ENCODE measurements at places on chromosomes 2 and 18. TPM values are rescaled to one million over a fixed set of nuclear protein-coding genes. Genes with fewer than 3 reads are reported as not detected.

POTEI gene
- total RNA-seq = under 0.01 TPM

ACKR3 gene
- 21.1 TPM for total RNA-seq

AKAIN1 gene
- total RNA-seq = not detected

ILKAP gene
- 17.5 TPM for total RNA-seq

All from epithelial cell of umbilical artery (primary cell).